SHP77 treated with DMSO at 0.1 percent for 48 hours (cell line): ENCODE measurements at places on chromosomes 11 and 22.

- DNase-seq: no peak
Observed at GRCh38 chr11:23423104-23423503, 562.8 kb upstream of the CCDC179 start.

DNA sequence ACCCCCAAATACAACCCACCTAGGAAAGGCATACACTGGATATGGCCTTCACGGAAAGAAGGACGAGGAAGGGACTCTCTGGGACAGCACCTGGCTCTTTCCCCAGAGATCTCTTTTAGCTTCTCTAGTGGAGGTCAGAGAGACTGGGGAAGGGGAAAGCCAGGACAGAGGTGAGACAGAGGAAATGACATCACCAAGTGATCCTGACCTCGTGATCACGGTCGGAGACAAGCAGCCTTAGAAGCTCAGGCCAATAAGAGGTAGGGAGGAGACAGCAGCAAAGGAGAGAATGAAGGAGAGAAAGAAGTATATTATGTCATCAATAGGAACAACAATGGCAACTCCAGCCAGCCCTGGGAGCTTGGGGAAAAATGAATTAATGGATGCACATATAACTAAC lies 15.4 kb upstream of the TMPRSS13 start:
- no peak for DNase-seq

DNA sequence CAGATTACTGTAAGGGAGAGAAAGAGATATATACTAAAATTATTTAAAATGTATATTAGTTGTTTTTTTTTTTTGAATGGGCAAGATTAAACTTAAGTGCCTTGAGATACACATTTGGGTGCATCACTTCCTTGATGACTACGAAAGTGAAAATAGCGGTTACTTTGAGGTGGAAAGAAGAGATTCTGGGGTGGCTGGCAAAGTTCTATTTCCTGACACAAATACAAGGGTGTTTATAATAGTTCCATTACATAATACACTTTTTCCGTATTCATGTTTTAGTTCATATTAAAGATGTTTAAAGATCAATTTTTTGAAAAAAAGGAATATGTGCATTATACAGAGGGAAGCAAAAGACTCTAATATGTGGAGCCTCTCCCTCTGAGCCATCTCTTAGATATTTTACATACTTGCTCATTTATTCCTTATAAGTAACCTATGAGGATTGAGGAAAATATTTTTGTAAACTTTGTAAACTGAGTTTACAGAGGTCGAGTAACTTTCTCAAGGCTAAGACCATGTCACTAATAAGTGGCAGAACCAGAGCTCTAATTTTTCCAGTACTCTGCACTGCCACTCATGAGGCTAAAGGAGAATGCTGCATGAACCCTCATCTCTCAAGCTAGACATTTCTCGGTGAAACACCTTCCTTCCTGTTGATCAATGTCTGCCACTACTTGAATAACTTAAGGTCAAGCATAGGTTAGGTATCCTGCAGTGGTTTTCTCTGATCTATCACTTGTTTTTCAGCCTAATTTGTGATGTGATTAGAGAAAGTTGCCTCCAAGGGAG lies 58.6 kb downstream of the DDIAS start:
- DNase-seq: no peak

GRCh38 chr11:46686886-46687795 lies 13.3 kb downstream of the ARHGAP1 start:
- DNase-seq: no peak

DNA sequence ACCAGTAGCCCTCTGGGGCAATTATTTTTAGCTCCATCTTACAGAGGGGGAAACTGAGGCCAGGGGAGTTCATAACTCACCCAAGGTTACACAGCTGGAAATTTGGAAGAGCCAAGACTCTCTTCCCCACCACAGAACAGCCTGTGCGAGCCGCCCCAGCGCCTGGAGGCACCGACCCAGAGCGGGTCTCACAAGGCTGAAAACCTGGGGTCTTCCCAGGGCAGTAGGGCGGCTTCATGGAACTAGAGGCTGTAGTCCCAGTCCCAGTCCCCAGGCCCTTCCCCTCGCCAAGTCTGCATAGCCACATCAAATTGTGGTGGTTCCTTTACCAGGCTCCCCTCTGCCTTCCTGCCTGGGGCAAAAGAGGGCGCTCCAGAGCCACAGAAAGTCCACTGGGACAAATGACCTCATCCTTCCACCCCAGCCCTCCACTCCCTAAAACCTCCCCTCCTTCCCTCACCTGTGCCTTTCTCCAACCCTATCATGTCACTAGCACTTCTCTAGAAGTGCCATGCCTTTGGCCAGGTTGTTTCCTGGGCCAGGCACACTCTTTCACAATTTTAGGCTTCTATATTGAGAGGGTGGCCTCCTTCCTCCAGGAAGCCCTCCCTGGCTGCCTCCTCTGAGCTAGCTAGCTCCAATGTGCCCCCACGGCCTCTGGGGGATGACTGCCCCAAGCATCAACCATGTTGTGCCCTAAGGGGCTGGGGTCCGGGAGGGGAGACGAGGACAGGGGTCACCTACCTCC lies 15.2 kb upstream of the CDC42EP1 start:
- peak; percentile 9 for DNase-seq

- no peak for DNase-seq
Observed at GRCh38 chr11:71190551-71190950, 61.8 kb downstream of the SHANK2 start.

DNA sequence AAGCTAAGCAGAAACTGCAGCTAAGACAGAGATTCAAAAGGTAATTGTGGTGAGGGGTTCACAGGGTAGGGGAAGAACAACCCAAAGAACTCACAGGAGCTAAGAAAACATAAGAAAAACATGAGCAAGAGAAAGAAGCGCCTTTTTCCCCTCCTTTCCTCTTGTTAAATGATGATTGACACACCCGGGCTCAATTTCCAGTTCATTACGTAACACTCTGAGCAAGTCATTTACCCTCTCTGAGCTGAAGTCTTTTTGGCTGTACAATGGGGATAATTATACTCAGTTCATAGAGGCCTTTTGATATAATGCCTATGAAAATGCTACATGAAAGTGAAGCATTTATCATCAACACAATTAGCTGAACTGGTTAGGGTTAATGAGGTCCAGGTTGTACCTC lies 17.2 kb downstream of the LRP4 start:
- no peak for DNase-seq

GRCh38 chr11:18749681-18750319 lies 23.8 kb upstream of the IGSF22 start:
- no peak for DNase-seq

DNA sequence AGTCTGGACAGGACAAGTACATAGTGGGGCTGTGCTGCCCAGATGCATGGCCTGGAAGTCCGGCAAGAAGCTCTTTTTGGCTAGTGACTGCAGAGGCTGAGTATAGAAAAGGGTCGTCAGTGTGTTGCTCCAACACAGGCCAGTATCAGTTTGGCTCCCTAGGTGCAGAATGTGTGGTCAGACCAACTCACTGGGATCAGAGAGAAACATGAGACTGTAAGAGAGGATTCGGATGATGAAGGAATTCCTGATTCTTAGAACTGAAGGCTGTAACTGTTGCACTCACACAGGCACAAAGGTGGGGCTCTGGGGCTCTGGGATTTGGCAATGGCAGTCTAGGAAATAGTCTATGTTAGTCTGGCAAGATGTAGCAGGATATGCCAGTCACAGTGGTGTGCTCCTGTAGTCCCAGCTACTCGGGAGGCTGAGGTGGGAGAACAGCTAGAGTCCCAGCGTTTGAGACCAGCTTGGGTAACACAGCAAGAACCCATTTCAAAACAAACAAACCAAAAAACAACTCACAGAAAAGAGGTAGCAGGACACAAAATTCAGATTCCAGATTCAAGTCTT lies 11.1 kb upstream of the UPB1 start:
- no peak for DNase-seq

DNA sequence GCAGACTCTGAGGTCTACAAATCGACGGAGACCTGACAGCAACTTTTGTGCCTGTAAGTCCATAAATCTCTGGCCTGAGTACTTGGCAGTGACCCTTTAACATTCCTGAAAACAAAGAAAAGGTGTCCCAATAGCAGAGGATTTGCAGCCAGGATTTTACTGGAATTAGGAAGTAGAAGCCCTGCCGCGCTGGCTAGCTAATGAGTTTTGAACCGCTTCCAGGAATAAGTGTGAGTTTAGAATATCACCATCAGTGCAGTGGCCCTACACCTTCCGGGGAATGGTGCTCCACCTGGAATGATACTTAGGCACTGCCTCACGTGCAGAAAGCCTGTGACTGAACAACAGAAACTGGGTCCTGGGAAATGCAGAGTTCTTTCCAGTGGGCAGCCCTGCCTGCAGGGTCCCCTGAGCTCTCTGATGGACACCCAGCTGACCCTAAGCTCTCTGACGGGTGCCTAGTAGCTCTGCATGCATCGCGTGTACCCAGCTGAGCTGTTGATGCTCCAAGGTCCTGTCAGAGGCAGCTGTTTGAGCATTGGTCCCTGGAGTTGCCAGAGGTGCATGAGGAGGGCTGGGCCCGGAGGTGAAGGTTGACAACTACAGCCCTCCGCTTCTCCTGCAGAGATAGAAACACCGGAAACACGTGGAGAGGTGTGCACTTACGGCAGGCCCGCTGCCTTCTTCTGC lies 380.9 kb downstream of the TBC1D22A start:
- DNase-seq: no peak

- DNase-seq: no peak
Observed at GRCh38 chr22:21714786-21715185, 20.8 kb downstream of the YPEL1 start.

DNA sequence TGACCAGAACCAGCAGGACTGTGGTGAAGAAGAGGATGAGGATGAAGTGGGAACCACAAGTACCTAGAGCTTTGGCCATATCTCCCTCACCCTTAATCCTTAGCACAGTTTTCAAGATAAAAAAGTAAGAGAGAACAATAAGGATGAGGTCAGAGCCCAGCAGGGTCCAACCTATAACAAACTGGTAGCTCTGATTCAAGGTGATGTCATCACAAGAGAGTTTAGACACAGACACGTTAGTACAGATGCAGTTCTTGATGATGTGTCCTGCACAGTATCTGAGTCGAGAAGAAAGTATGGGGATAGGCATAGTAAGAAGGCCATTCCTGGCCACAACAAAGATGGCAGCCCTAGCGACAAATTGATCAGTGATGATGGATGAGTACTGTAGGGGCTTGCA lies 586 bp downstream of the OR56A5 start:
- no peak for DNase-seq

GRCh38 chr11:73787051-73787642 lies 527 bp upstream of the MRPL48 start:
- DNase-seq: no peak

- DNase-seq: no peak
Observed at GRCh38 chr22:40256516-40256915, 78.8 kb downstream of the TNRC6B start.

DNA sequence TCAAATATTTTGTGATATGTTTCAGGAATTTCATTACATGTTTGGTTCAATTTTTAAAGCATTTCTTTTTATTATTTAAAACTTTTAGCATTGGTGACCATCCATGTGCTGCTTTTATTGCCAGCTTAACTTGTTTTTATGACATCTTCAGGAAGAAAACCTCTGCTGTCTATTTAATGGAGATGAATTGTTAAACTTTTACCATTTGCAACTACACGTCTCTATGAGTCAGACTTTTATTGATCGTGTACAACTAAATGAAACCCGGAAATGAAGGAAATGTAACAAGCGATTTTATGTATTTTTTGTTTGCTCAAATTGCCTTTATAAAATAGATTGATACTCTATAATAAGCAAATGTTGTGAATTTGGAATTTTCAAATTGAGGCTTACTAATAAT lies 113.0 kb downstream of the PTPRJ start:
- no peak for DNase-seq

GRCh38 chr22:30158744-30159500 lies 78.7 kb downstream of the HORMAD2 start:
- no peak for DNase-seq

- DNase-seq: no peak
Observed at GRCh38 chr11:20611445-20611844, 12.0 kb downstream of the SLC6A5 start.

DNA sequence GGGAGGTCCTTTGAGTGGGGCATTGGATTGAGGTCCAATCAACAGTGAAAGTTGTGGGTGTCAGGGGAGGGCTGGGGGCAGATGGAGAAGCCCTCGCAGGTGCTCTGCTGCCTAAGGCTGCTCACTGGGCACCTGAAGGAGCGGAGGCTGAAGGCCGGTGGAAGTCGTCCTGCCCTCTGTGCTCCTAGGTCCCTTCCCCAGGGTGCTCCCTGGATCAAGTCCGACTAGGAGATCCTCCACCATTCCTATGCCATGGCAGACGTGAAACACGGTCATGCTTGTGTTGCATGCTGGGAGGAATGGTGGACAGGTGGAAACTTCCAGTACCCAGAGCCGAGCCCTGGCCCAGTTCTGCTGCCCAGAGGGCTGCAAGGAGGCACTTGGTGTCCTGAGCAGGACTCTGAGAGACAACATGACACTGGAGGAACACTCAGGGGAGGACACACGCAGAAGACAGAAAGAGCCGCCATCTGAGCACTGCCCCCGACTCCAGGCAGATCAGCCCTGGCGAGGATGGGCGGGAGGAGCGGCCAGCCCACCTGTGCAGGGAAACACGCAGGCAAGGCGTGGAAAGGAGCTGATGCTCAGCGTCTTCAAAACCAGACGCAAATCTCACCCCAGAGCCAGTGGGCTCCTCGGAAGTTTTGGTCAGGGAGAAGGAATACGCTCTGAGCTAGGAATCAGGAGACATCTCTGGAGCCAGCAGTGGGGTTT lies 786.8 kb downstream of the BRD1 start:
- no peak for DNase-seq

GRCh38 chr11:8934742-8935488 lies 2.2 kb upstream of the C11orf16 start:
- DNase-seq: no peak

GRCh38 chr11:76736773-76737495 lies 46.2 kb upstream of the TSKU start:
- no peak for DNase-seq

DNA sequence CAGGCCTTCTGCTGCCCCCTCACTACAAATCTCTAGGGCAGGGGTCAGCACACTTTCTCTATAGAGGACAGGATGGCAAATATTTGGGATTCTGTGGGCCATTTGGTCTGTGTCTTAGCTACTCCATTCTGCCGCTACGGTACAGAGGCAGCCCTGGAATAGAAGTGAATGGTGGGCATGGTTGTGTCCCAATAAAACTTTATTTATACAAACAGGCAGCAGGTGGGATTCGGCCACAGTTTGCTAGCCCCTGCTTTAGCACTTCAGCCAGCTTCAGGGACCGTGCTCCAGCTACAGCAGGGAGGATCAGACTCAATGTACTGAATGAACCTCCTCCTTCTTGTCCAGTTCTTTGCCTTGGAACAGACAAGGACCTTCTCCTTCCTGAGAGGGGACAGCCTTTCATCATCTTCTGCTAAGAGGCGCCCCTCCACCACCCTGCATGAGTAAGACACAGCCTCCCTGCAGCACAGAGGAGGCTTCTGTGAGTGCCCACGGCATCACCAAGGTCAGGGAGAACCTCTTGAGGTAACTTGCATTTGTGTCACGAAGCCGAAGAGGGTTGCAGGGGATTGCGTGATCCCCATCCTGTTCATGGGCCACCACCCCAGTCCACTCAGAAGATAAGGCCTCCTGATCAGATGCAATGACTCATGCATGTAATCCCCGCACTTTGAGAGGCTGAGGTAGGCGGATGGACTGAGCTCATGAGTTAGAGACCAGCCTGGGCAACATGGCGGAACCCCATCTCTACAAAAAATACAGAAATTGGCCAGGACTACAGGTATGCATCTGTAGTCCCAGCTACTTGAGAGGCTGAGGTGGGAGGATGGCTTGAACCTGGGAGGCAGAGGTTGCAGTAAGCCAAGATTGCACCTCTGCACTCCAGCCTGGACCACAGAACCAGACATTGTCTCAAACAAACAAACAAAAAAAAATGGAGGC lies 4.6 kb downstream of the C11orf24 start:
- DNase-seq: no peak

- no peak for DNase-seq
Observed at GRCh38 chr11:12901272-12901671, 107.8 kb upstream of the RASSF10 start.
